ENCODE measurements at places on chromosomes 1 and 21. TPM values are rescaled to one million over a fixed set of nuclear protein-coding genes. Genes with fewer than 3 reads are reported as not detected.

Gene PAPPA2
- total RNA-seq: 3.1 TPM

Gene SOX13
- total RNA-seq: 4.7 TPM

Gene PIGK
- total RNA-seq: 17.7 TPM

Gene OR2AK2
- not detected for total RNA-seq

Gene TNFSF4
- 2.6 TPM for total RNA-seq

Gene PTGFR
- 17.2 TPM for total RNA-seq

Gene CD1E
- 0.52 TPM for total RNA-seq

Gene SLAMF9
- total RNA-seq: not detected

Gene SYT11
- total RNA-seq: 10.4 TPM

Data from skeletal muscle tissue (tissue), 5 donors.